ENCODE measurements at places on chromosomes 1 and 21.

DNA sequence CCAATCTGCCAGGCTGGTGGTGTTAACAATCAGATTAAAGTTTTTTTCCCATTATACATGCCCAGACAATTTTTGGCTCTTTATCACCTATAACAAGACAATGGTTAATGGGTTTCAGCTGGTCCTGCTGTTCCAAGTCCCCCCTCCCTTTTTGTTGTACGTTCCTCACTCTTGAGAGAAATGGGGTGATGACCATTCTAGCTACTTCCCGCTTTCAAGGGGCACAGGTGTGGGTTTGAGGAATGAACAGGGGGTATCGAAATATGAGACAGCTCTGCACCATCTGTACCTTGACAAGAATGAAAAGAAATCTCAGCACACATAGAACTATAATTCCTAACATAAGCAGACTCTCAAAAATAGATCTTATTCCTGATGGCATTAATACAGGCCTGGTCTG, 326.8 kb downstream of the PTPRU start:
- DNase-seq, result no peak

DNA sequence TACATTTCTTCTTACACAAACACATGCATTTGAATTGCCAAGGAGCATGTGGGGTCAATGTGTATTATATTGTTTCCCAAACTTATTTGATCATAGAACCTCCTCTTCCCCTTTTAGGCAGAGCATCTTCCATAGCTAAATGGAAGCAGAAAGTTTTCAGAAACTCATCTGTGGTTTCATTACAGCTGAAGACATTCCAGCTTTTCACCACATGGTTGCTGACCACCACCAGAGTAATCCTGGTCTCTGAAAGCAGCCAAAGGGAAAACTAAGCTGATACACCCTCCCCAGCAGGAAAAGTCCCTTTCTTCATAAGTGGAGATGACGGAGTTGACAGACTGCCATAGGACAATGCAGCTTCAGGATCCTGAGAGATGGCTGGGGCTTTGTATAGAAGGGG, 30.2 kb upstream of the OTUD3 start:
- DNase-seq, result no peak

- DNase-seq, result no peak
Observed at GRCh38 chr21:31727181-31727580, 4.7 kb downstream of the SCAF4 start.

- no peak for DNase-seq
Observed at GRCh38 chr1:9596415-9597123, 7.9 kb downstream of the TMEM201 start.

- no peak for DNase-seq
Observed at GRCh38 chr21:26659182-26659581, 86.1 kb upstream of the CYYR1 start.

DNA sequence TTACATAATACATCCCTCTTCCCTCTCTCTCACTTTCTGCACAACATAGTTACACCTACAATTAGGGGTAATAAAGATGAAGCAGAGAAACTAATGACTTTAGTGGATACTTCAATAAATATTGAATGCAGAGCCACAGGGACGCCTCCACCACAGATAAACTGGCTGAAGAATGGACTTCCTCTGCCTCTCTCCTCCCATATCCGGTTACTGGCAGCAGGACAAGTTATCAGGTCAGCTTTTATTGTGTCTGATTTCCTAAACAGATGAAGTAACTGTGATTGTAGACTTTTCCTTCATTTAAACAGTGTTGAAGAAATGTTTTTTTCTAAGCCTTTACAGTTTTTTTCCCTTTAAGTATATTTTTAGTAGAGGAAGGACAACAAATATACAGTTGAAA, 281.6 kb downstream of the TPR start:
- no peak for DNase-seq

- DNase-seq, result no peak
Observed at GRCh38 chr1:155035936-155036335, 2.3 kb downstream of the DCST1 start.

DNA sequence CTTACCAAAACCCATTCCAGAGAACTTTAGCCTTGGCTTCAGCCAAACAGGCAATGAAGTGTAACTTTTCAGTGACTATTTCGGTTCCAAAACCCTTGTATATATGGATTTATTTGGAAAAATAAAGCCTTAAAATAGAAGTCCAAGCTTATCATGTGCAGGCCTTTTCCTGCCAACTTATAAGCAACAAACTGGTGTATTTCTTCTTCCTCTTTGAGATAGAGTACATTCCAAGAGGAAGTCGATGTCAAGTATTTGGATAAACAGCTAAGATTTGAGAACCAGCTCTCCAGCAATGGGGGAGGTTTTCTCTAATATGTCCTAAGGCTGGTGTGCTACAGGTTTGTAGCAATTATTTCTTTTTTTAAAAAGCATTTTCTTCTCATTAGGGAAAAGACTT, 407.8 kb downstream of the DUSP10 start:
- DNase-seq, result no peak

Data from activated CD4-positive, CD25-positive, alpha-beta regulatory T cell (primary cell).